ENCODE measurements at places on chromosomes 5 and 9.
A peak's percentile ranks its signal among the peaks of the same experiment; 100 is the strongest.

DNA sequence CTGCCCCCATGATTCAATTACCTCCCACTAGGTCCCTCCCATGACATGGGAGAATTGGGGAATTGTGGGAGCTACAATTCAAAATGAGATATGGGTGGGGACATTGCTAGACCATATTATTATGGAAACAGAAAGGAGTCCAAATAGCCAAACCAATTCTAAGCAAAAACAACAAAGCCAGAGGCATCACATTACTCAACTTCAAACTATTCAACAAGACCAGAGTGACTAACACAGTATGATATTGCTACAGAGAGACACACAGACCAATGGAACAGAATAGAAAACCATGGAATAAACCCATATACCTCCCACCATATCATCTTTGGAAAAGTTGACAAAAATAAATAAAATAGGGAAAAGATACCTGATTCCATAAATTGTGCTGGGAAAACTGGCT is 710.5 kb upstream of the CDH9 start:
- no peak for DNase-seq

GRCh38 chr5:132687995-132688394 is 14.2 kb downstream of the IL4 start:
- DNase-seq: no peak

DNA sequence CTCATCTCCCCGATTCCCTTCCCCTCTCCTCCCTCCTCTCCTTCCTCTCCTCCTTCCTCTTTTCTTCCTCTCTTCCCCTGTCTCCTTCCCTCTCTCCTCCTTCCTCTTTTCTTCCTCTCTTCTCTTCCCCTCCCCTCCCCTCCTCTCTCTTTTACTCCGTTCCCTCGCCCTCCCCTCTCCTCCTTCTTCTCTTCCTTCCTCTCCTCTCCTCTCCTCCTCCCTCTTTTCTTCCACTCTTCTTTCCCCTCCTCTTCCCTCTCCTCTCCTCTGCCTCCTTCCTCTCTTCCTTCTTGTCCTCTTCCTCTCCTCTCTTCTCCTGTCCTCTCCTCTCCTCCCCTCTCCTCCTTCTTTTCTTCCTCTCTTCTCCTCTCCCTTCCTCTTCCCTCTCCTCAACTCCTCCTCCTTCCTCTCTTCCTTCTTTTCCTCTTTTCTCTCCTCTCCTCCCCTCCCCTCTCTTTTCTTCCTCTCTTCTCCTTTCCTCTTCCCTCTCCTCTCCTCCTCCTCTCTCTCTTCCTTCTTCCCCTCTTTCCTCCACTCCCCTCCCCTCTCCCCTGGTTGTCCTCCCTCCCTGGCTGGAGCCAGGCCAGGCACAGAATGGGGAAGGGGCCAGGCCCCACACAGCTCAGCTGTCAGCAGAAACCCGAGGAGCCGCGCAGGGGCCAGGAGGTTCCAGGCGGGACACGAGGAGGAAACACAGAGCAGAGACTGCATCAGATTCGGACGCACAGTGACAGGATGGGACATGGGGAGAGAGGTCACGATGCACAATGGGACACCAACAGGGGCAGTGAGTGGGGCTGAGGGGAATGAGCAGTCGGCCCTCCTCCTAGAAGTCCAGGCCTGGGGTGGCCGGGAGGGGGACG is 48.0 kb downstream of the CAMK2A start:
- no peak for DNase-seq

GRCh38 chr5:141871870-141872269 is 6.3 kb downstream of the PCDH1 start:
- peak; percentile 23 for DNase-seq

- DNase-seq: no peak
Measured at GRCh38 chr5:94670726-94671125, 52.3 kb downstream of the SLF1 start.

DNA sequence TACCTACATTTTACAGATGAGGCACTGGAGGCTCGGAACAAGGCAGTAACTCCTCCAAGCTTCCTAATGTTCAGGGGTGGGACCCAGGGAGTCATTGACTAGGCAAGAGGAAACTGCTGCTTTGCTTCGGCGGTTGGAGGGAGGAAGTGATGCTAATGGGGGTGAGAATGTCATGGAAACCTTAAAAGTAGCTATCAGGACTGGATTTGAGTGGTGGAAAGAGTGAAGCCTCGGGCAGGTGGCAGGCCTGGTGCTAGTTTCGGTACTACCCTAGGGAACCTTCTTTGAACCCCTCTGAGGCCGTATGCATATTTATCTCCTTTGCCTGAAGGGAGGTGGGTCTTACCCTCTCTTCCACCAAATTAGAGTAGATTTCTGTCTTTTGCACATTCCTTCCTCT is 1.6 kb downstream of the BSPRY start:
- DNase-seq: no peak

DNA sequence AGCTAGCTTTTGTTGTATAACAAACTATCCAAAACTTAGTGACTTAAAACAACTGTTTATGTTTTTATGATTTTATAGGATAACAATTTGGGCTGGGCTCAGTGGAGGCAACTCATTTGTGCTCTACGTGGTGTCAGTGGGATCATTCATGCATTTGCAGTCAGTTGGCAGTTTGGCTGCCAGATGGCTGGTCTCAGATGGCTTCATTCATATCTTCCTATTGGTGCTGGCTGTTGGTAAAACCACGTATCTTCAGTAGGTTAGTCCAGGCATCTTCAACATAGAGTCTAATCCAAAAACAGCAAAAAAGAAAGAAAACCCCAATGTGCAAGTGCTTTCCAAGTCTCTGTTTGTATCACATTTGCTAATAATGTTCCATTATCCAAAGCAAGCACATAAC is 51.7 kb upstream of the RIC1 start:
- no peak for DNase-seq

GRCh38 chr9:89139455-89139854 is 39.2 kb downstream of the SHC3 start:
- no peak for DNase-seq

GRCh38 chr5:104606258-104606829 is 1043.8 kb upstream of the NUDT12 start:
- no peak for DNase-seq

DNA sequence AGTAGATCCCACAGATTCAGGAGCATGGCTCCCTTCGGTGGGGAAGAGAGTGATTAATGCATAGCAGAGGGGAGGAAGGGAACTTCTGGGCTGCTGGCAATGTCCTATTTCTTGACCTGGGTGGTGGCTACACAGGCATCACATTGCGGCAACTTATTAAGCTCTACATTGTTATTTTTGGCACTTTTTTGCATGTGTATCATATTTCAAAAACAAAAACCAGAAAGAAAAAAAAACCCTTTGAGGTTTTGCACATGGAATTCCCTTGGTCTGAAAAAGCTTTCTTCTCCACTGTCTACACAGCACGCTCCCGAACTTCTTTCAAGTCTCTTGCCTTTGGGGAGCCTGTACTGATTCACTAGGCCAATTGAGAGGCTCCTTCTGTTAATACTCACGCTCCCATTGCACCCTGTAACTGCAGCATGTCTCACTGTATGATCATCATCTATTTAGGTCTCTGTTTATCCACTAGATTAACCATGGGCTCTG is 25.1 kb downstream of the CEMIP2 start:
- DNase-seq: no peak

DNA sequence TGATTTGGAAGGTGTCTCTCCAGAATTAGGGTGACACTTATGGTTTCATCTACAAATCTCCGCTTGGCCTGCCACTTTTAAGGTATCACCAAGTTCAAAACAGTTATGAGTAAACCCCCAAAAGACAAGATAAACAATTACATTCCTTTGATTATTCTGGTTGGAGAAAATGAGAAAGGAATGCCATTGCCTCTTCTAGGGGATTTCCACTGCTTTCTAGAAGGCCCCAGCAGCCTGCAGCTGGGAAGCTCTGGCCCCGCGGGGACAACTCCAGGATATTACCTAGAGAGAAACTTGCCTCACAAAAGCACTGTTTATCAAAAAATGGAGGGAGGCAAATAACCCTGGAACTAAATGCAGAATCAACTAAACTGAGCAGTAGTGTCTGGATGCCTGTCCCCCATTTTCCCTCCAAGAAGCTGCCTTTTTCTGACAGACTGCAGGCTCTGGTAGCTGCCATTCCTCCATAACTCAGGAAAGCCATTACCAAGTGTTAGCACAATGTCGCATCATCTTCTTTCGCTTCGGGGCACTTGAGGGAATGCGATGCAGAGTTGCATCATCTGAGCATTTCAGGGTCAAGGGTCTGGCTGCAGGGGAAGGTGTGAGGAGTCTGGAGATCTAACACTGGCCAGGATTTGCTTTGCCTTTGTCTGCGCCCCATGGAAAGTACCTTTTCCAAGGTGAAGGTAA is 71.5 kb upstream of the PLPP6 start:
- DNase-seq: peak; percentile 72

DNA sequence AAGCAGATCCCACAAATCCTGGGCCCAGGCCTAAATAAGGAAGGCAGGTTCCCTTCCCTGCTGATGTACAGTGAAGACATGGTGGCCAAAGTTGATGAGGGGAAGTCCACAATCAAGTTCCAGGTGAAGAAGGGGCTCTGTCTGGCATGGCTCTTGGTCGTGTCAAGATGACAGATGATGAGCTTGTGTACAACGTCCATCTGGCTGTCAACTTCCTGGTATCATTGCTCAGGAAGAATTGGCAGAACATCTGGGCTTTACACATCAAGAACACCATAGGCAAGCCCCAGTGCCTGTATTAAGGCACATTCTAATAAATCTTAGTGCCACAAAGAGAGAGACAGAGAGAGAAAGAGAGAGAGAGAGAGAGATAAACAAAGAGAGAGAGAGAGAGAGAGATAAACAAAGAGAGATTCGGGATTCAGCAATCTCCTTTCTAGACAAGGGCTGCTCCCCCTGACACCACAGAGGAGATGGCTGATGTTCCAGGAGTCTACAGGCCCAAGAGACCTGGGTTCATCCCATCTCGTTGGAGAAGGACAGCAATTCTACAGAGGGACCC is 45.5 kb upstream of the HSPA9 start:
- peak; percentile 40 for DNase-seq

DNA sequence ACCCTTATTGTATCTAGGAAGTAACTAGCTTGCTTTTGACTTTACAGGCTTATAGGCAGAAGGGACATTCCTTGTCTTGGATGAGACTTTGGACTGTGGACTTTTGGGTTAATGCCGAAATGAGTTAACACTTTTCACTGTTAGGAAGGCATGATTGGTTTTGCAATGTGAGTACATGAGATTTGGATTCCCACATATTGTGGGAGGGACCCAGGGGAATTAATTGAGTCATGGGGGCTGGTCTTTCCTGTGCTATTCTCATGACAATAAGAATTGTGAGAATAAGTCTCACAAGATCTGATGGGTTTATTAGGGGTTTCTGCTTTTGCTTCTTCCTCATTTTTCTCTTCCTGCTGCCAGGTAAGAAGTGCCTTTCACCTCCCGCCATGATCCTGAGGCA is 417.5 kb downstream of the HINT1 start:
- no peak for DNase-seq

GRCh38 chr9:96619491-96620180 is at the start of gene CDC14B:
CDC14B (minus strand) TSS chr9:96619843; CDS start chr9:96619378, 465 bp downstream.
- peak; percentile 95 for DNase-seq

- DNase-seq: no peak
Measured at GRCh38 chr5:60520451-60521227, 179.3 kb downstream of the DEPDC1B start.

DNA sequence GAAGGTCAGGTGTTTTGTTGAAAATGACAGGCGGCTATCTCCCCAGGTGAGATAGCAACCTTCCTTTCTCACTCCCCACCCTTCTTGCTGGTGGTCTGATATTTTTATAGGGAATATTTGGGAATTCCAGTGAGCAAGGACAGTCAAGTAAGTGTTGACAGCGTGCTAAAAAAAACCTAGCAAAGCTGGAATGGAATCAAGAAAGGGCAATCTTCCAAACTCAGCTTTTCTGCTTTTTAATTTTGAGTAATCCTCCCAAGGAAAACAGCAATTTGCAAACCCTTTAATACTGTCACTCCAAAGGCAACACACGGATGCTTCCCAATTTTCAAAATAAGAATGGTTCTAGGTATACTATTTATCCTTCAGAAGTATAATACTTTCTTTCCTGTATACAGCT is 143.7 kb upstream of the PCA3 start:
- DNase-seq: no peak

GRCh38 chr5:111518777-111519176 is 6.4 kb upstream of the STARD4 start:
- DNase-seq: no peak

DNA sequence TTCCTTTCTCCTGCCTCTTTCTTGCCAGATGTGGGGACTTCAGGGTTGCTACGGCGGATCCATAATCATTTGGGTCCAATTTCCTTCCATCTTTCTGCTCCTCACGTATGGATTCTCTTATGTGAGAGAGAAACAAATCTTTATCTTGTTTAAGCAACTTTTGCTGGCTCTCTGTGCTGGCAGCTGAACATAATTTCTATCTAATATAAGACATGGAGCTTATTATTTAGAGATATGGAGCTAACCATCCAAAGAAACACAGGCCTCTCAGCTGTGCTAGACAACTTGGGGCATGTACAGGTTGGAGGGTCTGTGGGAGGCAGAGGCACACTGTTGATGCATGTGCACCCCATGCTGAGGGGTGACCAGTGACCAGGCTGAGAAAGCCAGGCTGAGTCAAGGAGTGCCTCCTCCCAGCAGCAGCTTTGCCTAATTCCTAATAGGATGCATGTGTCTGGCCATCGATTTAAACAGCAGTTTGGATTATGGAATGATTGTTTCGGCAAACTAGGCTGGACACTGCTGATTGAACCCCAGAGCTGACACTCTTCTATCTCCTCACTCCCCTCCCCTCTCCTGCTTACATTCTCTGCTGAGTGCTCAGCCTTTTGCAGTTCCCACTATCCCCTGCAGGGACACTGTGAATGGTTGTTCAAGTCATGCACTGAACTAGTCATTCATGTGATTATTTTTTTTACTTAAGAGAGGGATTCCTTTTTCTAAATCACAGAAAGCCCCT is 195.8 kb downstream of the ERCC6L2 start:
- DNase-seq: peak; percentile 77

DNA sequence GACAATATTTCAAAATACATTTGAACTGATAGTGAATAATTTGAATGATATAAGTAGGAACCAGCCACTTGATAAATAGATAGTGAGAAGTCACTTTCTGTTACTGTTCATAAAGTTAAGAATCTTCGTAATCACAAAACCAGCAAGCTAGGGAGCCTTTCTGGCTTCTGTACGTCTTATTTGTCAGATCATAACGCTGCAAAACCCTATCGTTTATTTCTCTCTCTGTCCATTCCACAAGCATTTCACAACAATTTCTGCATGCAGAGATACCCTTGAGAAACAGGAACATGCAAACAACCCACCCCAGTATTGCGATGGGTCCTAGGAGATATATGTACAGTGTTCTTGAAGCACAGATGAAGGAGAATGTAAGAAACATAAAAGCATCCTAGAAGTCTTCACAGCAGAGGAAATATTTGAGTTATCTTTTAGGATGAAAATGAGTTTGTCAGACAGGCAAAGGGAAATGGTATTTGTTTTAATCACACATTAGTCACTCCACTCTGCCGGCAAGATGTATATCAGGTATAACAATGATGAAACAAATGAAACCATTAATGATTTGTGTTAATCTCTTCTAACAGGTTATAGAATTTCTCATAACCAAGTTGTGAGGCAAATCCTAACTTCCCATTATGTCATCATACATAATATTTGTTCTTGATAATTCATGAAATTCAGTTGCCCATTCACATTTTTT is 668.7 kb upstream of the FTMT start:
- DNase-seq: no peak

GRCh38 chr5:145350513-145350912 is 484.6 kb downstream of the PRELID2 start:
- no peak for DNase-seq
